ENCODE measurements at places on chromosomes 13 and 19.

DNA sequence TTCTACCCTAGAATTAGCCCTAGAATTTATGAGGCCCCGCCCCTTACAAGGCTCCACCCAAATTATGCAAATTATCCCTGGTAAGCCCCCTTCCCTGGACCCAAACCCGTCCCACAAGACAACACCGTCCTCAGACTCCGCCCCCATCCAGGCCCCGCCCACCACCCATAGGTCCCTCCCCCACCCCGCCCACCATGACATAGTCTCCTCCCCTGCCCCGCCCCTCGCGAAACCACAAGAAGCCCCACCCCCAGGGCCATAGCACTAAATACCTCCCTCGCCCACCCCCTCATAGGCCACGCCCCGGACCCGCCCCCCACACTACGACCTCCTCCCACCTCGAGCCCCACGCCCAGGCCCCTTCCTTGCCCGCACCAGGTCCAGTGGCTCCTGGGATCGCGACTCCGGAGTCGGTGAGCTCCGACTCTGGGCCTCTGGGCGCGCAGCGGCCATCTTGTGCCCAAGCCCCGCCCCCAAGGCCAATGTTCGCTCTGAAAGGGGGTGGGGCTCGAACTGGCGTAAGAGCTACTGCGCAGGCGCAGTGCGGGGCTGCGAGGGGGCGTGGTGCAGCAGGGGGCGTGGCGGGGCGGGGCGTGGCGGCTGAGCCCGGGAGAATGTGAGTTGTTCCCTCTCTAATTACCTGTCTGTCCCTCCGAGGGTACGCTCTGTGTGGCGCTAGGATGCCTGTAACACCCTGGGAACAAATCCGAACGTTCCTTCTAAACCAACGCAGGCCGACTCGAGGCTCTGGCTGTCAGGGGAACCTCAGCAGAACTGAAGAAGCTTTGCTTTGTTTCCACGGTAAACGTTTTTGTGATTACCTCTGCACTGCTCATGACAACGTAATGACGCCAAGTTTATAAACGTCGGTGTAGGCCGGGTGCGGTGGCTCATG, at the start of gene ZNF784:
Gene ZNF784, minus strand, starts transcription at position 458 of the 895 bp plus-strand sequence. Its CDS starts 5 bp downstream, at position 453.
- DNase-seq: peak; percentile 95

DNA sequence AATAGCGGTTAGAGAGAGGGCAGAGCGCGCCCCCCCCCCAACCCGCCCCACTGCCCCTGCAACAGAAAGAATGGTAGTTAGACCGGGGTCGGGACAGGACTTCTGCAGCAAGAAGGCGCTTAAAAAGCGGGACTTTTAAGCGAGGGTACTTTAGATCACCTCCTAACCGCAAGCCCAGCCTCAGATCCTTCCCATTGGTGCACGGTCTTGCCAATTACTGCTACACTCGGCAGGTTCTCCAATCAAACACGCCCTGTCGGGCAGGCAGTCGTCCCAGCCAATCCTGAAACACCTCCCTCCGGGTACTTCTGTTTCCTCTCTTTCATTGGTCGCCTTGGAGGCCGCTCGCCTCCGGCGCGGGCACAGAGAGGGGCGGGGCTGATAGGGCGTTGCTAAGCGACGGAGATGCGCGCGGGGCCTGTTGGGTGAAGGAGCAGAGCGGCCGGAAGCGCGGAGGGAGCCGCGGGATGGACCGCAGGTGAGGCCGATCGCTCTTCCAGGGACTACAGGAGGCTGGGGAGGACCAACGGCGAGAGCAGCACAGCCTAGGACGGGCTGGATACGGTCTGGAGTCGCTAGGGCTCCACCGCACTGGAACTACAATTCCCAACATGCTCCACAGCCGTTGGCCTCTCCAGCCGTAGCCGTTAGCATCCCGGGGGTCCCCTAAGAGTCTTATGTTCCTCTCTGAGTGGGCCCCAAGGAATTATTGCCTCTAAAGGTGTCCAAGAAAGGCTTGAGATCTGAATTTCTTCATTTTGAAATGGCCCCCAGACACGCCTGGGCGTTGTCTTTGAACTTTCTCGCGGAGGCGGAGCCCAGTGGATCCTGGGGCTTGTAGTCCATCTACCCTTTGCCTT, at the start of gene PROSER3:
Gene PROSER3, plus strand, starts transcription at position 428 of the 860 bp plus-strand sequence. Its CDS starts 40 bp downstream, at position 468.
- DNase-seq: peak; percentile 100

DNA sequence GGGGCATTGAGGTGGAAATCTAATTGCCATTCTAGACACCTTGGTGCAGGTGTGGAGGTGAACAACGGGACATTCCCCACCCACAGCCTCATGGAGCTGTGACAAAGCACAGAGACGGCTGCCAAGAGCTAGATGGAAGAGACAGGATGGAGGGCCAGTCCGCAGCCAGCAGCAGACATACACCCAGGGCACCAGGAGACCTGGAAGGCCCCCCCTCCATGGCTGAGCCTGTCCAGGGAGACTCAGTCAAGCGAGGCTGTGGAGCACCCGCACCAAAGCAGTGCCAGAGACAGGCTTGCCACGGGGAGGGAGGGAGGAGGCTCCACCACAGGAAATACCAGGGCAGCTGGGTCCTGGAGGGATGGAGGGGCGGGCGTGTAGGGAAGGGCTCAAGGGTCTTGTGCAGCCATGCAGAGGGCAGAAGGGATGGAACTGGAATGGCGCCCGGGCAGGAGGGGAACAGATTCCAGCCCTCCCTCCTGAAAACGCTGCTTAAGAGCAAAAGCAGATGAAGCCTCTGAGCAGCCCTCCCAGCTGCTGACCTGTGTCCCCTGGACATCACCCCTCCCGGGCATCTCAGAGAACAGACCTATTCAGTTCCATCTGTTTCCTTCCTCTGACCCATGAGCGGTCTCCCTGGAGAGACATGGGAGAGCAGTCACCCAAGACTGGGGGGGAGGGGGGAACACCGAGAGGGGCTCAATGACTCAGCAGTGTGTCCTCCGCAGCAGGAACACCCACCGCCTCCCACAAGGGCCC, 14.4 kb downstream of the EPS15L1 start:
- DNase-seq: peak; percentile 53

GRCh38 chr19:51417107-51417809, at the start of gene SIGLEC10:
Gene SIGLEC10 (minus strand): TSS chr19:51417642. CDS start chr19:51417581, 61 bp downstream.
- no peak for DNase-seq

DNA sequence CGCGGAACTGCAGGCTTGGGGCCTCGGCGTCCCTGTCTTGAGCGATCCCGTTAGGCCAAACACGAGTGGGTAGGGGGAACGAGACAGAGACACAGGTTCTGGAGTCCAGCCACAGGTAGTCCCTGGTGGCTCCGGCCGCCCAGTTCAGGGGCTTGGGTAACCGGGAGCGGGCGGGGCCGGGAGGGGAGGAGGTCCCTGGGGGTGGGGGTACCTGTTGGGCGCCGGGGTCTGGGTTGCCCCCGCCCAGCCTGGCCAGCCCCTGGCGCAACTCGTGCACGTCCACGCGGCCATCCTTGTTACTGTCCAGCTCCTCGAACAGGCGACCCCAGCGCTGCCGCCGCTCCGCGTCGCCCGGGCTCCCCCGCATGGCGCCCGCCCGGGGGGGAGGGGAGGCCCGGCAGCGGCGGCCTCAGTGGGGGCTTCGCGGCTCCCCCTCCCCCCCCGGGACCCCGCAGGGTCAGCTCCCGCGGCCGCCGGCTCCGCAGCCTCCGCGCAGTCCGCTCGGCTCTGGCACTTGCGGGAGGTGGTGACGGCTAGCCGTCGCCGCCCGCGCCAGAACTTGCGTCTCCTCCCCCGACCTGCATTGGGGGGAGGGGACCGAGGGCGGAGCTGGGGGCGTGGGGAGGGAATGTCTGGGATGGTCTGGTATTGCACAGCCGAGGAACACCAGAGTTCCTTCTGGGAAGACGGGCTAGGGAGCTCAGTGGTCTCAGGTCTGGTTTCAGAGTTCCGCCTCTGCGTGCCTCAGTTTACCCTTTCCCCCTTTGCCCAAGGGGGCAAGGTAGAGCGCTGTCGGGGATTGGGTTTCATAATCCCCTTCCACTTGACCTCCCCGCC, at the start of gene SLC25A23:
Gene SLC25A23, minus strand, starts transcription at position 531 of the 837 bp plus-strand sequence. Its CDS starts 164 bp downstream, at position 367.
- peak; percentile 75 for DNase-seq

DNA sequence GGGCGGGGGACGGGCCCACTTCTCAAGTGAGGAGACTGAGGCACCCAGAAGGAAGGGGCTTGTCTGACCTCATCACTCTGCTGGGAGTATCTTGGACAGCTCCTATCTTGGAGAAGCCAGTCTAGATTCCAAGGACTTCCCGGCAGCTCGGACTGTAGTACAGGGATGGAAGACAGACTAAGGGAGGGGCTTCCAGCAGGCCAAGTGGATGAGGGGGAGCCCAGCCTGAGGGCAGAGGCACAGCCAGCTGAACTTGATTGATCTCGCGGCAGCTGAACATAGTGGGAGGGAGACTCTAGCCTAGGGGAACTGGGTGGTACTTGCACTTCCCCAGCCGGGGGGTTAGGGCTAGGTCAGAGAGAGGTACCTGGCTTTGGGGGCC, 711 bp downstream of the CILP2 start:
- no peak for DNase-seq

GRCh38 chr19:29834991-29835846, 23.4 kb downstream of the CCNE1 start:
- no peak for DNase-seq

- no peak for DNase-seq
Observed at GRCh38 chr13:113648216-113648610, 9.8 kb downstream of the ATP4B start.

GRCh38 chr13:95403349-95404140, 102.3 kb upstream of the ABCC4 start:
- DNase-seq: no peak

DNA sequence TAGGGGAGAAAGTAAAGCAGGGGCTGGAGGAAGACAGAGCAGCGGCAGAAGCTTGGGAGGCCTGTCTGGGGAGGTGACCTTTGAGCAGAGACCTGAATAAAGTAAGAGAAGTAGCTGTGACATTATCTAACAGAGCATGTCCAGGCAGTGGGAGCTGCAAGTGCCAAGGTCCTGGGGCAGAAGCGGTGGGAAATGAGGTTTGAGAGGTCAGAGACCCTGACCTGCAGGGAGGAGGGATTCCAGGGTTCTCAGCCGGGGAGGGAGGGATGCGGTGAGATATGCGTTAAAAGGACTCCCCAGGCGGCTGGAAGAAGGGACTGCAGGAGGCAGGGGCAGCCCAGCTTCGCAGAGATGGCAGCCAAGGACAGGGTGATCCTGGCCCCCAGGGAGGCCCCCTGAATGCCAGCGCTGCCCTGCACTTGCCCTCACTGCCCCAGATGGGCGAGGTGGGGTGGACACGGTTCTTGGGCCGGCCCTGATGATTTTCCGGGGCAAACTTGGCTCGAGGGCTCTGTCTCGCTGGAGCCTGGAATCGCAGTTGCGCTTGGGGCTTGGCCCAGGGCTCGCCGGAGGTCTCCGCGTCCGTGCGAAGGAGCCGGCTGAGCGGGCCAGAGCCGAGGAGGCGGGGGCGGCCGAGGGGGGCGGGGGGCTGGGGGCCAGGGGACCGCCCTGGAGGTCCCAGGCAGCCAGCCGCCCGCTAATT, 3.2 kb downstream of the CRLF1 start:
- DNase-seq: peak; percentile 25

GRCh38 chr19:21482863-21483276, 22.5 kb upstream of the ZNF429 start:
- DNase-seq: peak; percentile 17

GRCh38 chr19:8242211-8242821, 33.1 kb downstream of the CERS4 start:
- no peak for DNase-seq

- no peak for DNase-seq
Observed at GRCh38 chr13:34129436-34129835, 311.5 kb downstream of the RFC3 start.

DNA sequence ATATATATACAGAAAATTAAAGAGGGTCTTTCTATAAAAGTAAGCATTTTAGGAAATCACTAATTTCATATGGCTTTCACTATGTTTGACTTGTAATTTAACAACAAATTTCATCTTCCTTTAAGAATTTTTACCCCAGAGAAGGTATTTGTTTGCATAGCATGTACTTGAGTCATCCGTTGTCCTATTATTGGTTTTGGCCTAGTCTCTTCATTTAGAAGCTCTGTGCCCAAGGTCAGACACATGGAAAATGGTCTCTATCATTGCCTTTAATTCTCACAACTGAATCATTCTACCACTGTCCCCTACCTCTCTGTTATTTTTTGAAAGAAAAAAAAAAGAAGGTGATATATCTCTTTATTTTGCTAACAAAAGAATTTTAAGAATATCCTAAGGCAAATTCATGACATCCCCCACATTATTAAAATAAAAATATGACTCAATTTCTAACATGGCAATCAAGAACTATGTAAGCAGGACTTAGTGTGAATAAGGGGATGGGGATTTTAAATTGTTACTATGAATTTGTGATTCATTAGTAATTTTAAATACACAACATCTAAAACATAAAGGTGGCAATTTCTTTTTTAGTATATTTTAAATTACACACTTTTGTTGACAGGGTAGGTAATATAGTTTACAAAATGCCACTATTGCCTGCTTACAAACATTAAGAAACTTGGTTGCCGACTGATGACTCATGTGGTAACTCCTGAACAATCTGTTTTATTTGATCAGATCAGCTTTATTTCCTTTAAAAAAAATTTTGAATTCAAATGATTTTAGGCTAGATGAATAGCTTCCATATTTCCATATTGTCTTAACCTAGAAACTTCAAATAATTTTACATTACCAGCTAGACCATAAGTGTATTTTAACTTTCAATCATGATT, 13.9 kb downstream of the SLITRK5 start:
- DNase-seq: no peak

- DNase-seq: no peak
Observed at GRCh38 chr13:24678151-24678550, 2.1 kb upstream of the ATP12A start.

DNA sequence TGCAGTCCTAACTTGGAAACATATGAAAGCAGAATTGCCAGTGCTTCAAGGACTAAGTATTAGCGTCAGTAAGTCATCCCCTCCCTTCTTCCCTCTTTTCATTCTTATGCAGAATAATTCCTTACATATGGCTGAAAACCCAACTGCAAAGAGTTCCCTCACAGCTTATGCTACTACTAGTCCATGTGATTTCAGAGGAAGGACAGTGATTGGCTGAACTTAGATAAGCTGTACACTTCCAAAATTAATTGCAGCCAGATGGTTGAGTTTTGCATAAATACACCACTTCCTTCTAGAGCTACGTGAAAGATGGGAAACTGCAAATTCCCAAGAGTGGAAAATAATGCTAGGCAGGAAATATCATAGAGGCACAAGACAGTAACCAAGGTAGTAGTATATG, 730.4 kb downstream of the OLFM4 start:
- no peak for DNase-seq

- DNase-seq: no peak
Observed at GRCh38 chr13:112674412-112675365, 15.1 kb upstream of the ATP11A start.

DNA sequence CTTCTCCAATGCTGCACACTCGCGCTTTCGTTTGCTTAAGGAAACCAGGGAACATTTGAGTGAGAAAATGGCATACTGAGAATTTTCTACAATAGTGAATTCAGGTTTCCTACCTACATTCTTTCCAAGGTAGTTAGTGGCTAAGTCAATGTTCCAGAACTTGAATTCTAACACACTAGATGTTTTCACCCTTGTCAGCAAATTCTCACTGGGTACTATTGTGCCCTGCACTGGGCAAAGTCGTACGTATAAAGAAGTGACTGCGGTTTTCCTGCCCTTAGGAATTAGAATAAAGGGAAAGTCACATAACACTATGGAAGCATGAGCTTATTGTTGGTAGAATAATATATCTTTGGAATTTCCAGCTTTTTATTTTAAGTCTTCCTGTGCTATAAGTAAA, 119.2 kb upstream of the TNFSF11 start:
- no peak for DNase-seq

- no peak for DNase-seq
Observed at GRCh38 chr19:3045191-3045590, 16.1 kb upstream of the TLE2 start.

Measured in fibroblast of pulmonary artery (primary cell).